Activated naive CD4-positive, alpha-beta T cell treated with anti-CD3 and anti-CD28 coated beads for 36 hours (primary cell): ENCODE measurements at places on chromosomes 3 and 15. TPM values are rescaled to one million over a fixed set of nuclear protein-coding genes. Genes with fewer than 3 reads are reported as not detected.

The HHLA2 gene
- 0.22 TPM for total RNA-seq

The PPP2R3A gene
- total RNA-seq = 0.17 TPM

GRCh38 chr3:99373088-99373845 lies 265.1 kb upstream of the COL8A1 start:
- no peaks in the 10 kb centered on the region for H3K36me3 ChIP-seq
- H3K27ac ChIP-seq = no peak overlapping the region
- H3K4me3 ChIP-seq = no peak overlapping the region
- no peak for DNase-seq

DNA sequence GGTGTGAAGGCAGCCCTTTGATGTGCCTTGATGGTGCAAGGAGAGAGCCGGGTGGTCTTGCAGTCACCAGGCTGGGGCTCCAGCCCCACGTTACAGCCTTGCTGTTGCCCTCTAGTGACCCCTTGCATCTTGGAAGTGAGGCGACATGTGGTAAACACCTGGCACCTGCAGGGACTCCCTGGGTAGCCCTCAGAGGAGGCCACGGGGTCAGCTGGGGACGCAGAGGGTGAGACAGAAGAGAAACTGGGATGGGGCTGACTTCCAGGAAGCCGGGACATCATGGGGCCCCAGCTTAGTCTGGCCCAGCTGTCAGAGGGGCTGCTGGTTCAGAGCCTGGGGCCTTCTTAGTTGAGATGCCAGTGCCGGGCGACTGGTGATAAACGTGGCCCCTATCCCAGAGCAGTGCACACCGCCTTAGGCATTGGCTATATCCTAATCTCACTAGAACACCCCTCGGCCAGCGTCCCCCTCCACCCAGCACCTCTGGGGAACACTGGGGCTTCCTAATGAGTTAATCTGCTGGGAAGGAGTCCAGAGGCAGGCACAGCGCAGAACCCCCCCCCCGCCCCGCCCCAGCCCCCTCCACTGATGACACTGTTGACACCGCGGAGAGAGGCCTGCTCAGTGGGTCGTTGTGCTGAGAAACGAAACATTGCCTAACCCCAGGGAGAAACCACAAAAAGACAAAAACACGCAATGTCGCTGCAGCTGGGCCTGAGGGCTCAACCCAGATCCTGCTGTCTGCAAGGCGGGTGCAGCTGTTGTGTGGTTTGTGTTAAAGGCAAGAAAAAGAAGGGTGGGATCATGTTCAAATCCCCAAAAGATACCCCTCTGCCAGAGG lies 60.5 kb upstream of the KLF13 start:
- H3K27ac ChIP-seq = peak overlapping the region; percentile 67
- H3K36me3 ChIP-seq = no peaks in the 10 kb centered on the region
- H3K27me3 ChIP-seq = no peaks in the 10 kb centered on the region
- peak; percentile 81 for DNase-seq
- H3K4me1 ChIP-seq = peaks cover 84% of the 10 kb centered on the region

- no peak overlapping the region for H3K27ac ChIP-seq
- H3K36me3 ChIP-seq = no peaks in the 10 kb centered on the region
- H3K4me1 ChIP-seq = peaks cover 8% of the 10 kb centered on the region
- H3K4me3 ChIP-seq = no peak overlapping the region
- DNase-seq = no peak
Measured at GRCh38 chr3:58681863-58682262, 15.3 kb upstream of the FAM3D start.

- no peaks in the 10 kb centered on the region for H3K36me3 ChIP-seq
- no peak for DNase-seq
- H3K27me3 ChIP-seq = peaks cover 3% of the 10 kb centered on the region
- H3K27ac ChIP-seq = no peak overlapping the region
Measured at GRCh38 chr15:101476756-101477155, 12.8 kb downstream of the PCSK6 start.

DNA sequence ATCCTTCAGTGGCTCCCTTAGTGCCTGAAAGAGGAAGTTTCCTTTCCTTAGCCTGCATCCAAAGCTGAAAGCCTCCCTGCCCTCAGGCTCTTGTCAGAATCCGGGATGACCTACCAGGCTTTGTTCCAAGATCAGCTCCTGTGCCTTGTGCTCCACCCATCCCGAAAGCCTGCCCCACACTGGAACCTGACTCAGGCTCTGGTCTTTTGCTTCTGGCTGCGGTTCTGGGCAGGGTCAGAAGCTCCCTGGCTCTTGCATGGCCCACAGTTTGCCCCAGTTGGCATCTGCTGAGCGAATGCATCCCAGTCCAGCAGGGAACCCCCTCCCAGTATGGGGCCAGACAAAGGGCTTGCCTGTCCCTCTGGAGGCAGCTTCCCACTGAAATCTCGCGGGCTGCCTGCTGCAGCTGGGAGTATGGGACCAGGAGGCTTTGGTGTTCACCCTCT lies 25.9 kb upstream of the KIF23 start:
- no peaks in the 10 kb centered on the region for H3K27me3 ChIP-seq
- H3K36me3 ChIP-seq = no peaks in the 10 kb centered on the region
- no peak overlapping the region for H3K27ac ChIP-seq
- no peak for DNase-seq
- no peak overlapping the region for H3K4me3 ChIP-seq

DNA sequence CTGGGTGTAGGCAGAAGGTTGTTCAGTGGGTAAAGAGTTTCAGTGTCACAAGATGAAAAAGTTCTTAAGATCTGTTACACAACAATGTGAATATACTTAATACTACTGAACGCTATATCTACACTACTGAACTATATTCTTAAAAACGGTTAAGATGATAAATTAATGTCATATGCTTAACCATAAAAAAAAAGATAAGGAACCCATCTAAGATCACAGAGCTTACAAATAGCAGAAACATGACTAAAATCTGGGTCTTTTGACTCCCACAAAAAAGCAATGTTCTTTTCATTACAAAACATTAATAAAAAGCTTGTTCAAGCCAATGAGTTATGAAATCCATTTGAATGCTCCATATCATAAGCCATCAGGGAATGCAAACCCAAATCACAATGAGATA lies 34.4 kb downstream of the UBR1 start:
- peaks cover 31% of the 10 kb centered on the region for H3K36me3 ChIP-seq
- no peak overlapping the region for H3K4me3 ChIP-seq
- DNase-seq = no peak
- no peaks in the 10 kb centered on the region for H3K27me3 ChIP-seq

- H3K4me1 ChIP-seq = no peaks in the 10 kb centered on the region
- H3K4me3 ChIP-seq = no peak overlapping the region
- no peaks in the 10 kb centered on the region for H3K27me3 ChIP-seq
- no peak for DNase-seq
- no peaks in the 10 kb centered on the region for H3K36me3 ChIP-seq
- no peak overlapping the region for H3K27ac ChIP-seq
Measured at GRCh38 chr3:8589880-8590556, 54.6 kb downstream of the SSUH2 start.

GRCh38 chr3:175668300-175668699 lies 809.2 kb downstream of the NAALADL2 start:
- DNase-seq = no peak
- H3K27ac ChIP-seq = no peak overlapping the region
- no peak overlapping the region for H3K4me3 ChIP-seq
- H3K4me1 ChIP-seq = no peaks in the 10 kb centered on the region
- no peaks in the 10 kb centered on the region for H3K36me3 ChIP-seq

GRCh38 chr3:163722405-163722804 lies 1355.9 kb downstream of the SI start:
- no peak for DNase-seq
- H3K36me3 ChIP-seq = no peaks in the 10 kb centered on the region
- H3K4me3 ChIP-seq = no peak overlapping the region
- H3K27me3 ChIP-seq = no peaks in the 10 kb centered on the region
- no peaks in the 10 kb centered on the region for H3K4me1 ChIP-seq

- DNase-seq = no peak
- H3K27ac ChIP-seq = no peak overlapping the region
- no peaks in the 10 kb centered on the region for H3K4me1 ChIP-seq
- H3K36me3 ChIP-seq = no peaks in the 10 kb centered on the region
- H3K27me3 ChIP-seq = peaks cover 2% of the 10 kb centered on the region
Measured at GRCh38 chr15:47944637-47945288, 176.0 kb upstream of the SLC24A5 start.
